ENCODE measurements at places on chromosomes 6 and 20.

- no peak for DNase-seq
Observed at GRCh38 chr6:12637960-12638641, 78.5 kb upstream of the PHACTR1 start.

DNA sequence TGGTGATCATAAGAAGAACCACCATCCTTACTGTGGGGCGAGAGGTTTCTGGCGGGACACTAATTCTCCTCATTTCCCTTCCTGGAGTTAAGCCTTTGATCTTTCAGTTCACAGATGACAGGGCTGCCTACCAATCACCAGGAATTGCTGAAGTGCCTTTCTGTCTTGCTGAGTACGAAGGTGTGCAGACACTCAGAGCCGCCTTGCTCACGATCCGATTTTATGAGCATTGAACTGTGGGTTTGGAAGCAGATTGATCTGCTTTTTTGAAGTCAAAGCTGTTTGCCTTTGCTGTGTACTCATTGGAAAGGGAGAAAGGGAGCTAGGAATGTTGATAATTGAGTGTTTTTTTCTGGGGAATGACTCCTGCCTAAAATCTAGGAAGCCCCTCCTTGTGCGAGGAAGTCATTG, 129.1 kb upstream of the SALL4 start:
- no peak for DNase-seq

DNA sequence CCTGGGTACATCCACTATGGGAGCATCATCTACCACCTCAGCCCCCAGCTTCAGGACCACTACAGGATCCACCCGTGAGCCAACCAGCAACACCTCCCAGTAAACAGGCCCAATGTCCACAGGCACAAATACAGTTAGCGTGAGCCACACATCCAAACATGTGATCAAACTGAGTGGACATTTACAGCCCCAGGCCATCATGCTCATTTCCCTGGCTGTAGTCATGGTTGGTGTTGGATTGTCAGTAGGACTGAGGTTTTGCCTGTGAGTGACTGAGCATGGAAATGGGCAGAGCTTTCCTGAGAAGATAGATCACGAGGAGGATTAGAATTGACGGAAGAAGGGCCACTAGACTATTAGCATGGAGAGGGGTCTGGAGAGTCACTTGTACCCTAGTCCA, 10.7 kb upstream of the MUC21 start:
- no peak for DNase-seq

DNA sequence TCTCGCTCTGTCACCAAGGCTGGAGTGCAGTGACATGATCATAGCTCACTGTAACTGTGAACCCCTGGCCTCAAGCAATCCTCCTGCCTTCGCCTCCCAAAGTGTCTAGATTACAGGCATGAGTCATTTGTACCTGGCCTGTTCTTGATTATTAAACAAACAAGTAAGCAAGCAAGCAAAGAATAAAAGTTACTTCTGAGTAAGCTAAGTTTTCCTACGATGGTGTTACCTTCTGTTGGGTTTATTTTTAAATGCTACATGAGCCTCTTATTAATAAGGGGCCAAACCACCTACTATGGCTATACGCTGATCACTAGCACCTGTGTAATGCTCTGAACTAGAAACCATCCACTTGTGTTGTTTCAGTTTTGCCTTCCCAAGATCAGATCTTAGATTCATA, 50.8 kb downstream of the IL22RA2 start:
- no peak for DNase-seq

DNA sequence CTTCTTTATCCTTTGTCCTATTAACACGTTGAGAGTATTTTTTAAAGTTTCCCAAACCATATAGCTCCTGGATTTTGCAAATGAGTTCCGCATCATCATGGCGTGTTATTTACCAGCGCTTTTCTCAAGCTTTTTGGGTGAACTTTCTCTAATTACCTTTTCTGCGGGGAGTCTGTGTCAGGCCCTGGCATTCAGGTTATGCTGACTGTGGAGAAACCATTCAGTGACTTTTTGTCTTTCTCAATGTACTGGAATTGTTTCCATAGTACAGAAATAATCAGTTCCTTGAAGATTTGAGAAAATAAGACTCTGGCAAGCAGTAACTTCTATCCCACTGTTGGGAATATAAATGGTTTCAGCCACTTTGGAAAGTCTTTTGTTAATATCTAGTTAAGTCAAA, 115.3 kb downstream of the CDH26 start:
- no peak for DNase-seq

DNA sequence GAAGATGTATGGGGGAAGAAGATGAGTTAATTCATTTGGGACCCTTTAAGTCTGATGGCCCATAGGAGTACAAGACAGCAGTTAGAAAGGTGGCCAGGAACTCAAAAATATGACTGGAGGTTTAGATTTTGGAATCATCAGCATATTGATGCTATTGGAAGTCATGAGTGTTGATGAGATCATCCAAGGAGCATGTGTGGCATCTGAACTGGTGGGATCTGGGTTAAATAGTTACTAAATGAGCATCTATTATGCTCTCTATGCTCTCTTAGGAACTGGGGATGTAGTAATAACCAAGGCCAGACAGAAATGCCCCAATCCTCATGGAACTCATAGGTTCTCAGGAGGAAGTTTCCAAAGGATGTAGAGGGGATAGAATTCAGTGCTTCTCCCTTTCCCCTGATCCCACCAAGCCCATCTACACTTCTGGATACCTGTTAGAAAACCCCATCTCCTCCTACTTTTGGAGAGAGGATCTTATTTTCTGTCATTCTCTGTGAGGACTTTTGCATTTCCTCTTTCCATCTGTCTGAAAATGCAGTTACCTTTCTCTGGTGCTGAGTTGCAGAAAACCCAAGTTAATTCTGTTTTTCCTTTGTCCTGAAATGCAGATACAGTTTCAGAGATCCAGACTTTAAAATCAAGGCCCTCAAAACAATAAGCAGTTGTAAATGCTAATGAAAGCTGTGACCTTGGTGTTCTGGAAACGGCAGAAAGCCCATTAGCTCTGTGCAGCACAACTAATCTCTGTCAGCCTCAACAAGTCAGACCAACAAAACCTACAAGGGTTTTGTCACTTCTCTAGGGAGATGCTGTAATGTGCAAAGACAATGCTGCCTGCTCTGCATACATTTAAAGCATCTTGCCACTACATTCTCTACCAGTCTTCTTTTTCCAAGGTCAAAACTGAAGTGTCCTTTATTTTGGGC, 65.8 kb downstream of the TBC1D7 start:
- no peak for DNase-seq

DNA sequence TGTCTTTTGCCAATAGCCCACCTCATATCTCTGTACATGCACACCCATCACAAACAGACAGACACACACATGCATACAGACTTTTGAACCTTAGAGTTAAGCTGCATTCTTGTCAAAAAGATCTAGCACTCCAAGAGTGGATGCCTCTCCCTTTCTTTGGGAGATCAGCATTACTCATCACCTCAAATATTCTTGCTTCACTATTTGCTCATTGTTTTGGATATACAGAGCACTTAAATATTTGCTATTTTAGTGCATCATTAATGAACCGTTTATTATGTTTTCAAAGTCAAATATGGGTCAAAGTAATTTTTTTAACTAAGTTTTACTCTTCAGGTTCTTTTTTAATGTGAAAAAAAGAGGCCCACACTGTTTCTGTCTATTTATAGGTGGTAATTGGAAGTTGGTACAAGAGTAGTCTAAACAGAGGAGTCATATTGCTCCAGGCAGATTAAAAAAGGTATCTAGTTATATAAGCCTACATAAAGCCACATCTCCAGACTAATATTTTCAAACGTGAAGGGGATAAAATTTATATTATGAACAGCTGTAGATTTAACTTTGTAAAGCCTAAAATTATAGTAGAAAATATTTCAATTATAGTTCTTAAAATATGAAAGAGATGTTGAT, 102.6 kb downstream of the FLRT3 start:
- peak; percentile 3 for DNase-seq

GRCh38 chr6:168217880-168218537, 101.6 kb downstream of the DACT2 start:
- DNase-seq, result no peak

- no peak for DNase-seq
Observed at GRCh38 chr20:53707371-53708055, 113.9 kb upstream of the ZNF217 start.

GRCh38 chr6:116381000-116381399, 10.3 kb downstream of the DSE start:
- DNase-seq, result no peak

GRCh38 chr6:157226026-157226625, 97.2 kb downstream of the TMEM242 start:
- no peak for DNase-seq

DNA sequence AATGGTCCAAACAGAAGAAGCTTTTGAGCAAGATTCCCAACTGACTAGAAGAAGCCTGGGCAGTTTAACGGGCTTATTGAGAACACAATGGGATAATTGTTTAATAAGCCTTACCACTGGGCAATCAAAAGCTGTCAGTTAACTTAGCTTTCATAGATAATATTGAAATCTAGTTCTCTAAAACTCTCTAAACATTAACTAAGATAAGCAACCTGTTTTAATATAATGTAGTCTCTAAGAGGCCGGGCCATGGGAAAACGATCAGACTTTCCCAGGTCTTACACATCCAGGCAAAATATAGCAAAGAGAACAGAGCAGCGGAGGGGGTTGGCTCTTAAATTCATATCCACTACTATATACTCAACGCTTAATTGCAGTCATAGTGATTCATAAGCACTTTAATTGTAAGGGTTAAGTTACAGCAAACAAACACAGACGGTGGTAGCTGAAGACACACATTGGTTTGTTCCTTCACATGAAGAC, 128.0 kb upstream of the FAM83B start:
- DNase-seq, result no peak

DNA sequence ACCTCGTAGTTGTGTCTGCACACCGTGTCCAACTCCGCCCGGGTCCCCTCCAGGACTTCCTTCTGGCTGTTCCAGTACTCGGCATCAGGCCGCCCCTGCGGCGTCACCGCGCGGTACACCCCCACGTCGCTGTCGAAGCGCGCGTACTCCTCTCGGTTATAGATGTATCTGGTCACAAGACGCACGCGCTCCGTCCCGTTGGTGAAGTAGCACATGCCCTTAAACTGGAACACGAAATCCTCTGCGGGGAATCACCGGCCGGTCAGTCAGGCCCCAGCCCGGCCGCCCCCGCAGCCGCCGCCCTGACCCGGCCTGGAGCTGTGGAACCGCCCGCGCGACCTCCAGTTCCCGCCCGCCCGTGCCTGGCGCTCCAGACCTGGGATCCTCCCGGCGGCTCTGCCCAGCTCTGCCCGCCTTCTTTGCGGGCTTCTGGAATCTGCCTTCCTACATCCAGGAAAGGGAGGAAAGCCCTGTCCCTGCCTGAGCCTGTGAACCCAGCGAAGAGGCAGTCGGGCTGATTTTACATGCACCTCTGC, 1.6 kb downstream of the HLA-DQB1 start:
- no peak for DNase-seq

DNA sequence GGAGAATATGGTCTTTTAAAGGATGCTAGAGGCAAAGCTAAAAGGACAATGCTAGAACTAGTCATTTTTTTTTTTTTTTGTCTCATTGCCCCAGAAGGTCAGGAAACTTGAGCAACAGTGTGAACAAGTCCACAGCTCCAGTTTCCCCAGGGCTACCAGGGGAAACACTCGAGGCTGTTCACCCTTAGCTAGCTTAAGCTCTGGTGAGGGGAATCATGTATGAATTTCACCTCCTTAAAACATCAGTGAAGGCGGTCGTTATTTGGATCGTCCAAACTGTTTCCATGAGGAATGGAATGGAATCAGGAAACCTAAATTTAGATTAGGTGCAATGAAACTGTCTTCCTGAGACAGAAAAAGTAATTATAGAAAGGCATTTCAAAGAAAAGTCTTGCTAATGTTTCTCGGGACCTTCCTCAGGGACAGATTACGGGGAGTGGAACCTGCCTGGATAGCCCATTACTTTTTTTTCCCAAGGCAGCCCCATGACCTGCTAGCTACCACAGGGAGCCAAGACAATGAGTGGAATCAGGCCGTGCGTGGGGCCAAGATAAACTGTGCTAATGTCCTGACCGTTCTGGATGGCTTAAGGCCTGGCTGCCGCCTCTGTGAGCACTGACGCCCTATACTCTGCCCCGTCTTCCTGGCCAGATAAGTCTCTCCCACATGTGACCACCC, 164.8 kb upstream of the SGK1 start:
- no peak for DNase-seq

DNA sequence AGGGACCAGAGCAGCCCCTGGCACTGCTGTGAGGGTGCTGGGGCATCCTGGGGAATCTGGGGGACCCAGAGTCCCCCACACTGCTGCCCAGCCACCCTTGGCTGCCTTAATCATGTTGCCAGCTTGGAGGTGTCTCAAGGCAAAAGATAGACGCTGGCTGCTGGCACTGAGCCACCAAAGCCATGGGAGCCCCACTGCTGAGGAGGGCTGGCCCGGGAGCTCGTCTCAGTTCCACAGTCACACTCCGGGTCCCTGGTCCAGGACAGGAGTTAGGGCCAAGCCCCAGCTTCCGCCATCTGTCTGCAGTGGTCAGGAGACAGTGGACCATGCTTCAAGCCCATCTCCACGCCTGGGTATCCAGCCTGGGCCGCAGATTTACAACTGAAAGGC, 41.0 kb upstream of the HMGA1 start:
- DNase-seq, result no peak

GRCh38 chr6:69232496-69232895, 564.3 kb downstream of the LMBRD1 start:
- no peak for DNase-seq

DNA sequence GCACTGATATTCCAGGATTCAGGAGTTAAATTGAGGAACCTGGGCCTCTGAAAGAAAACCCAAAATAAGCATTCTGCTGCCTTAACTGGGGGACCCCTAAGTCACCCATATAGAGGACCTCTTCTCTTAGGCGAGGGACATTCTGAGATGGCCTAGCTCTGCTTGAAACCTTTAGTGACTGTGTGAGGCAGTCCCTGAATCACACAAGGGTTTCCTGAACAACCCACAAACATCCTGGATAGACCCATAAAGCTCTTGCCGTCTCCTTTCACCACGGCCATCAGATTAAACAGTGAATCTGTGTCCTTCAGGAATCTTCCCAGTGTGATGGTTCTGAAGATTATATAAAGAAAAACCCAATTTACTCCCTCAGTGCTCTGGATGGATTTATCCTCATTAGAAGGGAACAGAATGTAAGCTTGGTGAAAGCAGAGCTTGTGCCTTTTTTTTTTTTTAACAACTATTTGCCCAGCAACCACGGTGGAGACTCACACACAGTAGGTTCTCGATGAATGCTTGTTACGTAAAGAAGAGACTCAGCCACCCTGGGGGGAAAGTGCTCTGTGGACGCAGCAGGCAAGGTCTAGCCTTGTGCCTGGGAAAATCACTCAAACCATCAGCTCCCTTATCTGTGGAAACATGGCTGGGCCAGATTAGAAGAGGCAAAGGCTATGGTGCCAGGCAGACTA, 39.1 kb upstream of the SIRPG start:
- DNase-seq, result no peak

DNA sequence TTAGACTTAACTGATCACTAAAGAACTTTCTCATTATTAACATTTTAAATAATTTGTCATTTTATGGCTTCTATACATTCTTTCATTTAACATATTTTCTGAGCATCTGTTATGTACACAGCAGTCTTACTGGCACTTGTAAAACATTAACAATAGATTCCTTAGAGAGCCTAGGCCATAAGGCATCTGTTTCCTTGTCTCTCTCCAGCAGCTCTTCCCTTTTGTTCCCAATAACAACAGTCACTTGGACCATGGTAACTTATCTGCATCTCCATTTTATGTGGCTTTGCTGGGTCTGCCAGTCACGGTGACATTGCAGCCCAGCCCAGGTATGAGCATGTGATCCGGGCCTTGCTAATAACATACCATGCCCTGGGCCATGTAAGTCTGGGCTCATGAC, 11.7 kb upstream of the TASP1 start:
- no peak for DNase-seq
